ENCODE measurements at places on chromosomes 4 and X.

DNA sequence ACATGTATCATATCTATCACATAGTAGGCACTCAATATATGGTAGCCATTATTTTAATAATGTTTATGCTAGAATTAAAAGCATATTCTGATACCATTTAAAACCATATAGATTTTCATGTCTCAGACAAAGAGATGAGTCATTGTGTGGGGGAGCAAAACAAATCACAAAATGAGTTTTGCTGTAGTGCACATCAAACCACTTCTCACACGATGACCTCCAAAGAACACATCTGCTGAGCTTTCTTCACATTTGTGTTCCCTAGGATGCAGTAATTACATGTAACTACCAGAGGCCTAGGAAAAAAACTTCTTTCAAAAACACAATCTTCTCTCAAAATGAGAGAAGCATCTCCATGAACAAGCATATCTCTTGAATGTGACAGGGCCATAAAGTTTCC is 56.1 kb upstream of the BRS3 start:
- DNase-seq: no peak

DNA sequence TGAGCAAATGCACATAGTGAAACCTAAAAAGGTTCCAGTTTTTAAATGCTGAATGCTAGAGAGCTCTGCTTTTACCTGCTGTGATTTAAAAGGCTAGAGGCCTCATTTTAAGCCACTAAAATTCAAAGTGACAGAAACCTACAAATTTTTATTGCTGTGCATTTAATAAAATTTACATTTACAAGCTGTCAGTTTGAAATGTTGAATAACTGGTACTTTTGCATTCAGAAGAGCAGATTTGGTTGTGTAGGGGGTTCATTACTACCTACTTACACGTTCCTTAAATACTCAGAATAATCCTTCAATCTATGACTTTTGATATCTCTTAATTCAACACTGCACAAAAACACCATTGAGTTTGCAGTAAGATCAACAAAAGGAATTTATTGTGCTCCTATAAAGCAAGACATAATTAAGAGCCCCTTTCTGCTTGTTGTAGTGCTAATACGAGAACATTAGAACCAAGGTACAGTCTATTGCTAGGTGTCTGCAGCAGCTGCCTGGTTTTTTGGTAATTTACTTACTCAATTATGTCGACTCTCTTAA is 27.9 kb downstream of the NKX3-2 start:
- no peak for DNase-seq

DNA sequence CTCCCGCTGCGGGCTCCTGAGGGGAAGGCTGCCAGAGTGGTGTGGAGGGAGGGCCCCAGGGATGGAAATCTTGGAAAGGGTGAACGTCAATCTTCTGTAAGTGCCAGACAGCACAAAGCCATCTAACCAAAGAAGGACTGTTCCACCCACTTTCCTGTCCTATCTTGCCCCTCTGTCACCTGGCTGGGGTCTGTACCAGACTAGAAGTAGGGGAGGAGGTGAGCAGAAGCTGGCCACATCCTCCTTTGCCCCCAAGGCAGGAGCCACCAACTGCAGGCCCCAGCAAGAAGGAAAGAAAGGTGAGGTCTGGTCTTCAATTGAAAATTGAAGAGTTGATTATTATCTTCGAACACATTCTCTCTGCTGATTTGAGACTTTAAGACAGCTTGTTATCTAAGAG is 214.4 kb upstream of the LEF1 start:
- DNase-seq: no peak

- DNase-seq: no peak
These were observed 1029.5 kb downstream of the C4orf33 start for GRCh38 chr4:130125467-130125866.

DNA sequence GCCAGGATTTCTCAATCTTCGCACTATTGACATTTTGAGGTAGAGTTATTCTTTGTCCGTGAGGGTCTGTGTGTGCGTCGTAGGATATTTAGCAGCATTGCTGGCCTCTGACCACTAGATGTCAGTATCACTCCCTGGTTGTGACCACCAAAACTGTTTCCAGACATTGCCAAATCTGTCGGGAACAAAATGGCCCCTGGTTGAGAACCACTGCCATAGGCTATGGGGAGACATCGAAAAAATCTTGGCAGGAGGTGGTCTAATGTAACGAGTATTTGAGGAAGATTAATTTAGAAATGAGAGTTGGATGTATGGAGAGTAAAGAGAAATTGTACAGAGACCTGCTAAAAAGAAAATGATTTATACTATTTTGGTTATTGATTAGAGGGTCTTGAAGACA is 108.4 kb downstream of the DOCK11 start:
- DNase-seq: no peak

DNA sequence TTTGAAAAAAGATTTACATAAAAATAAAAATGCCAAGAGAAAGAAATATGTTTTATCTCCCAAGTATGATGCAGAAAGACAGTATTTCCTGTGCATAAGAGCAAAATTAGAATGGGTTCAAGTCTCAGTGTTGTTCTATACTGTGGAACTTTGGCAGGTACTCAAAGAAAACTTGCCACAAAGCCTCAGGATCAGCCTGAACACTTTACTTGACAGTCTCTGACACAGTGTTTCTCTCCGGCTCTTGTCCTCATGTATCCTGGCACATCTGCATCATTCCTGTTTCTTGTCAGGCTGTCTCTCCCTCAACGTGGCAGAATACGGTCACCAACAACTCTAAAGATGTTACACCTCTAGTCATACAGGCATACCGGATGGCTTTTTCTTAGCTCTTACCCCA is 273.7 kb downstream of the ARHGAP24 start:
- no peak for DNase-seq

- DNase-seq: no peak
These were observed 116.2 kb upstream of the GPC3 start for GRCh38 chrX:134101636-134102035.

DNA sequence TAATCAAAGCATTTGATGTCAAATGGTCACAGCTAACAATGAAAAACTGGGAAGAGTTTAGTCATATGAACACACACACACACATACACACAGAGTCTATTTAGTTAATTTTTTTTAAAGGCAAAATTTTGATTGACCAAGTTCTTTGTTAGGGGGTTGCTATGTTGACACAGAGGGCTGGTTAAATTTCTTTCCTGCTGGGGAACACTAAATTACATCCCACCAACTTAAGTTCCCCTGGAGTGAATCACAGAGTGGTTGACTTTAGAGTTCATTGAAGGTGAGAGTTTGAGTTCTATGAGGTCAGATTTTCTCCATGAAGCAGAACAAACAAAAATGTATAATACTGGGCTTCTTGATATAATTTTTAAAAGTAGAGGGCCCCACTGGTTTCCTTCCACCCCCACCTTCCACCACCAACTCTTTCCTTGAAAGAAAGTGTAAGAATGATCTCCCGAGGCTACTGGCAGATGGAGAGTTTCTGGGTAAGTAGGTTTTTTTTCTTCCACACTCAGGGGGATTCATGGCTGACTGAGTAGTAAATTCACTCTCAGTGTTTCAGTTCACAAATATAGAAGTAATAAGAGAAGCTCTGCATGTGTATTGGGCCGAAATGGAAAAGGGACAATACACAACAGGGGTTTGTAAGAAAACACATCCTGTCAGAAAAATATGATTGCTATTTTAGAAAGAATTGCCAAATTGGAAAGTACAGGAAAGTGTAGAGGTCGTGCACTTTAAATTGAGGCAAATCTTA is 917.0 kb upstream of the LCORL start:
- DNase-seq: no peak

DNA sequence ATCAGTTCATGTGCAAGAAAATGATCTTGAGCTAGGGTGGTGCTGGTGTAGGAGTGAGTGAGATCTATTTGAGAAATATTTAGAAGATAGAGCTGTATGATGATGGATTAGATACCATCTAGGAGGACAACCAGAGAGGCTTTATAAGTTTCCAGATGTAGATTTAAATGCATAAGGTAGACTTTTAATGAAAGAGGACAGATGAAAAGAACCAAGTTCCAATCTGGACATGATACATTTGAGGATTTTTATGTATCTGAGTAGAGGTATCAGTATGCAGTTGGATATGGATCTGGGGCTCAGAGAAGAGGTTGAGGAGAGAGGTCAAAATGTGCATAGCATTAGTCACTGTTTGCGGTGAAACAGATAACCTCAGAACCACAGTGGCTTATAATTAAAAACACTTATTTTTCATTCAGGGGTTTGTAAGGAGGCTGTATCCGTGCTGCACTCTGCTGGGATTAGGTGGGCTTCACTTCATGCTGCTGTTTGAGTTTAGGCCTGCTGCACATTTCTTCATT is 348.7 kb downstream of the BMPR1B start:
- no peak for DNase-seq

GRCh38 chrX:31132821-31133241 is 61.0 kb upstream of the FTHL17 start:
- no peak for DNase-seq

DNA sequence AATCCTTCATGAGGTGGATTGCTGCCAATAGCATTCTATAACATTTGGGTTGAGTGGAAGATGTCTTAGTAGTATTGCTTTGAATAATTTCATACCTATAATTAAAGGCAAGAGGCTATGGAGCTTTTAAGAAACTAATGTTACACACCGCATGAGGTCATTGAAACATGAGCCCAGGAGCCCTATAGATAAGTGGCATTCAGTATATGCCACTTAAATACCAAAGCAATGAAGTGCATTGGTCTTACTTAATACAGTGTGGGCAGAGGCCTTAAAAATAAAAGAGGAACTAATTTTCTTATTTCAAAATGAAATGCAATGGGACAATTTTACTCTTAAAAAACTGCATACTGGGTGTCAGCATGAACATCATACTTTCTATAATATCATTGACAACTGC is 47.5 kb downstream of the SPATA18 start:
- DNase-seq: no peak

- DNase-seq: no peak
These were observed 37.3 kb downstream of the SAT1 start for GRCh38 chrX:23820235-23820782.

DNA sequence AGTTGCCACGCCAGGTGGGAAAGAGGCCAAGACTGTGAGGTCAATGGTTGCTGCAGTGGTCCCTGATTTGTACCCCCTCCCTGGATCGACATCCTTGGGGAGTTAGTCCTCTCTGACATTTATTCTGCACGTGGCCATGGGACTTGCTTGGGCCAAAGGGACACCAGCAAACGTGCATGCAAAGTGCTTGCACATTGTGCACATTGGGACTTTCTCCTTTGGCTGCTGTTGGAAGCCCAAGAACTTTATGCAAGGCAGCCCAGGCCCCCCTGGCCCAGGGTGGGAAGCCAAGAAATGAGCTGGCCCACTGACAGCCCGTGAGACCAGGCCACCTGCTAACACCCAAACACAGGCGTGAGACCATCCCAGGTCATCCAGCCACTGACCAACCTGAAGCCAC is 38.1 kb downstream of the SLC2A9 start:
- DNase-seq: no peak

- DNase-seq: no peak
These were observed 580.8 kb upstream of the MAGEB2 start for GRCh38 chrX:29634516-29634915.

- DNase-seq: no peak
These were observed 402 bp upstream of the UPRT start for GRCh38 chrX:75273483-75273882.

GRCh38 chrX:153871451-153871850 is 14.5 kb downstream of the L1CAM start:
- no peak for DNase-seq

GRCh38 chr4:168248176-168248710 is 70.3 kb downstream of the DDX60 start:
- DNase-seq: no peak

DNA sequence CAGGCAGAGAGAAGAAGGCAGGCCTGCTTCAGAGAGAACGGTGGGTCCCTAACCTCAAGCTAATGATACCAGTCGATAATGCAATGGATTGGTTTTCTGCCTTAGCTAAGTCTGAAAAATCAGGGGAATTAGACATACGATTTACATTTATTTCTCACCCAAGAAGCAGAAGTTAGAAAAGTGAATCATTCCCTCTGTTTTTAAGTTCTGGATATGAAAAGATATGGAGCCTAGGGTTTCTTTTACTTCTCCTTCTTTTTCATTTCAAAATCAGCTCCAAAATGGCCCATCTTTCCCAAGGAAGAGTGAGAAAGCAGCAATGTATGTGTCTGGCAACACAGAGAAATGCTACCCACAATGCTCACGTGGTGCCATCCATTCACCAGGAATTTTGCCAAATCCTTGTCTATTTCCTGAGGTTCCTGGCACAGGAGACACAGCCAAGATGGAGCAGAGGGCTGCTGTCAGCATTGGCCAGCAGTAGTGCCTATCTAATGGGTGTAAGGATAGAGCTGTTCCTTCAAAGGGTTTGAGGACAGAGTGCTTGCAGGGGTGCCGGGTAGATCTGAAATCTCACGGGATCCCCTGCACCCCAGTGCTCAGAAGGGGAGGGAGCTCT is 231.5 kb downstream of the MAML3 start:
- DNase-seq: no peak

- DNase-seq: no peak
These were observed 4.5 kb downstream of the MED28 start for GRCh38 chr4:17618926-17619325.

- DNase-seq: no peak
These were observed 77.0 kb downstream of the AFAP1 start for GRCh38 chr4:7862561-7863192.

DNA sequence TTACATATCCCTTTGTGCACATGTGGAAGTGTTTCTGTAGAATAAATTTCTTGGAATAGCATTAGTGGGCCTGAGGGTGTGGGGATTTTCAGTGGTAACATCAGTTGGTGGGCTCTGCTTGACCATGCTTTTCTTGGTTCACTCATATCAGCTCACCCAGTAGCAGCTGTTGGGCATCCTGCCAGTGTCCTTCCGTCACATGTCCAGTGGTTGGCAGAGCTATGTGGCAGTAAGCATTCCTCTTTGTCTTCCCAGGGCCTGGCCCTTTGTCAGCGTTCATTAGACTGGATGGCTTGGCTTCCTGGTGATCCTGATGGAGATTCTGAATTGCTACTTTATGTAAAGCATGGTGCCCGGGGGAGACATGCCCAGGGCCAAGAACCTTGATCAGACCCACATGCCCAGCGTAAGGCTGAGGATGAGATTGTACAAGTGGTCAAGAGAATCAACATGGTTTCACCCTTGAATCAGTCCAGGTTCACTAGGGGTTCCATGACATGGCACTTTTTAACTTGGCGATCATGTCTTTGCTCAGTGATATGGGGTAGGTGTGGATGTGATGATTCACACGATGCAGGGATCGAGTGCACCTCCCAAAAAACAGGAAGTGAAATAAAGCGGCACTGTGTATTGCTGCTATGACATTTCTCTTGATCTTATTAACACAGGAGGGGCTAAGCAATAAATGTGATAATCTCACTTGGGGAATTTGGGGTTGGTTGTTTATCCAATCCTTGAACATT is 72.1 kb upstream of the IGFBP7 start:
- DNase-seq: no peak

DNA sequence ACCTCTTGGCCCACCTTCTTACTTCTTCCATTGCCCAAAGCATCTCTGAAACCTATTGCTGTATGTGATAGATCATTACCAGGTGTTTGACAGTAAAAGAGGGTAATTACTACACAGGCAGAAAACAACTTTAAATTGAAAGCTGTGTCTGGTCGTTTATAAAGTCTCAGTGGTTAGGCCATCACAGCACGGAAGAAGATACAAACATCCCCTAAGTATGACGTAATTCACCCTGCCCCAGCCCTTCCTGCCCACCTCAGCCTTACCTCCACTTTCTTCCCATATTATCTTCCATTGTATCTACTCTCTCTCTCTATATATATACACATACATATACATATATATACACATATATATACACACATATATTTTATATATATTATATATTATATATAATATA is 805.8 kb upstream of the PABPC4L start:
- DNase-seq: no peak

GRCh38 chr4:24896977-24897376 is 15.9 kb downstream of the CCDC149 start:
- no peak for DNase-seq

- no peak for DNase-seq
These were observed 30.6 kb upstream of the KIAA1210 start for GRCh38 chrX:119158226-119158625.

Data from activated T-cell treated with anti-CD3 and anti-CD28 coated beads for 1 hour (primary cell).